Epithelial cell of esophagus (primary cell): ENCODE measurements at places on chromosomes 3 and 15.

DNA sequence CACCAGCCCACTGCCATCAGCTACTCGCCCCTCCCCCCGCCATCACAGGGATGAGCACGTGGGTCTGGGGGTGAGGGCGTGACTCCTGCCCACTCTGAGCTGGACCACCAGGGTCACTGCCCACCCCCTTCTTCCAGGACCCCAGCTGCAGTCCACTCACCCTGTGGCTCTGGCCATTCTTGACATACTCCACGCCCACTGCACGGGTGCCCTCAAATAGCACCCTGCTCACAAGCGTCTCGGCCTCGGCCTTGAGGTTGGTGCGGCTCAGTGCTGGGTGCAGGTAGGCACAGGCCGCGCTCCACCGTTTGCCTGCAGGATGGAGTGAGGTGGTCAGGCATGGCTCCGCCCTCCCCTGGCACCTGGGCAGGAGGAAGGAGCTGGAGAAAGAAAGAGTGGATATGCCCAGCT, 23.9 kb downstream of the CHDH start:
- DNase-seq, result no peak

DNA sequence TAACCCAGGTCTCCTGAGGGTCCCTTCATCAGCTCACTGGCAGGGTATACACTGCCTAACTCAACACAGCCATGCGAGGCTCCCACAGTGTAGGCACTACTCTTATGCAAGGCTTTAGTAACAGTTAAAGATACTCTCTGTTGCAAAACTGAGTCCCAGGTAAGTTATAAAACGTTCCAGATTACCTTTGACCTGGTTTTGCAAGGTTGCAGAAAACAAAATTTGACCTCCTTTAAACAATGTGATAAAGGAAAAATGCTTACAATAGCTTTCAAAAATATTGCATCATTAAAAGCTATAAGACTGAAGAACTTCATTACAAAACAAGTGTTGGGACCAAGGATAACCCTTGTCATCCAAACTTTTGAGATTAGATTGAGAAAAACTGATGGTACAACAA, 5.5 kb downstream of the SLC27A2 start:
- DNase-seq, result no peak

GRCh38 chr3:9947025-9947995, 4.9 kb downstream of the PRRT3 start:
- peak; percentile 86 for DNase-seq

DNA sequence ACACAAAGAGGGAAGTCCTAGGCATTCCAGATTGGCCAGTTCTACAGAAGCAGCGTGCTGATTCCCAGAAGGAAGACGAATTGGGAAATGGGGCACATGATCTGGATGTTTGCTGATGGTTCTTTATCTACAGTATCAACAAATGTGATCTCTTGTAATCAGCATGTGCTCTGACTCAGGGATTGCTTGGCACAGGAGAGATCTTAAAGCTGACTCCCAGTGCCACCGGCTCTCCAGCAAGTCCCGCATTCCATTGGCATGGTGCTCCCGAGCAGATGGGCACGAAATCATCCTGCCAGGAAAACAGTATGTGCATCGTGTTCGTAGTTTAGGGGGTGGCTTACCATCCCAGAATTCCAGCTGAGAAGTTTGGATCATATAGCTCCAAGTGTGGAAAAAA, 259.9 kb upstream of the NR2F2 start:
- DNase-seq, result peak; percentile 11
